CD4-positive, alpha-beta T cell treated with Interferon gamma for 1 hour (primary cell): ENCODE measurements at places on chromosomes 3 and 15.

DNA sequence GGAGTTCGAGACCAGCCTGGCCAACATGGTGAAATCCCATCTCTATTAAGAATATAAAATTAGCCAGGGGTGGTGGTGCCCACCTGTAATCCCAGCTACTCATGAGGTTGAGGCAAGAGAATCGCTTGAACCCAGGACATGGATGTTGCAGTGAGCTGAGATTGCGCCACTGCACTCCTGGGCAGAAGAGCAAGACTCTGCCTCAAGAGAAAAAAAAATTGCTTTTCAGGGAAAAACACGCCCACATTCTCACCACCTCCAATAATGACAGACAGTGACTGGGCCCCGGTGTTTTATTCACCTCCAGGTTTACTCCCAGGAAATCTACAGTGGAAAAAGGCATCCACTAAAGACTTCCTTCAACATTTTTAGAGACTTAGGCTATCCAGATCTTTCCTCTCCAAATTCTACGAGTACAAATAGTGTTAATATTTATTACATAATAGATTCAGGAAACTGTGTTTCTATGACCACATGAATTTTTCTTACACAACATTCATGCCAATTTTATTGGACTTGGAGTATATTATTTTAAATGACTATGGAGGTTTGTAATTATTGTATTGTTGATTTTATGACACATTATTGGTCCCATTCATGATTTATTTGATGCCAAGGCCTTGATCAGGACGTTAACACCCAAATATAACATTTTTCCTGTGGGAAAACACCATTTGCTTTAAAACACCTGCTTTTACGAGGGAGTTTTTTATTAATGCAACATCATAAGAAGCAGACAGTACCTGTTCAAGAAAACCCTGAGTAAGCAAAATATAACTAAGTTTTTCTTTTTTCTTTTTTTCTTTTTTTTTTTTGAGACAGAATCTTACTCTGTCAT lies 26.6 kb downstream of the IGF2BP2 start:
- no peak for DNase-seq

- DNase-seq = no peak
Observed at GRCh38 chr3:183911763-183912506, 27.3 kb upstream of the PARL start.

- DNase-seq = peak; percentile 85
Observed at GRCh38 chr3:114290911-114291901, 2.6 kb upstream of the TIGIT start.

- no peak for DNase-seq
Observed at GRCh38 chr3:119324899-119325298, 30.7 kb downstream of the ARHGAP31 start.

GRCh38 chr3:8606701-8607231 lies 37.8 kb downstream of the SSUH2 start:
- DNase-seq = no peak

GRCh38 chr3:143726727-143727126 lies 121.5 kb downstream of the SLC9A9 start:
- DNase-seq = no peak

DNA sequence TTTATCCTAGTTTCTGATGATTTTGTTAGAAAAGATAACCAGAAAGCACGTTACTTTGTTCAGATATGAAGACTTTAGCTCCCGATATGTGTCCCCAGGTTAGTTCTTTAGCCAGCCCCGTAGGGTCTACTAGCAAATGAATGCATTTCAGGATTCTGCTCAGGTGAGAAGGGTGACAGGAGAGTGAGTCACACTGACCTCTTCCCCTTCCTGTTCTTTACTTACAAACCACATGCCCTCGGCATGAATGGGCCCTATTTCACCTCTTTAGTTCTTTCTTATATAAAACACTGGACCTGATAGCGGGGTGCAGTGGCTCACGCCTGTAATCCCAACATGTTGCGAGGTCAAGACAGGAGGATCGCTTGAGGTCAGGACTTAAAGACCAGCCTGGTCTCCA lies 98.4 kb downstream of the SLC49A4 start:
- DNase-seq = no peak

- no peak for DNase-seq
Observed at GRCh38 chr15:60740787-60741354, 261.9 kb upstream of the ICE2 start.
